ENCODE measurements at places on chromosomes 3 and 15. TPM values are rescaled to one million over a fixed set of nuclear protein-coding genes. Genes with fewer than 3 reads are reported as not detected.

GRCh38 chr3:32240159-32240545 is 1.7 kb downstream of the CMTM8 start:
- DNase-seq: no peak

DNA sequence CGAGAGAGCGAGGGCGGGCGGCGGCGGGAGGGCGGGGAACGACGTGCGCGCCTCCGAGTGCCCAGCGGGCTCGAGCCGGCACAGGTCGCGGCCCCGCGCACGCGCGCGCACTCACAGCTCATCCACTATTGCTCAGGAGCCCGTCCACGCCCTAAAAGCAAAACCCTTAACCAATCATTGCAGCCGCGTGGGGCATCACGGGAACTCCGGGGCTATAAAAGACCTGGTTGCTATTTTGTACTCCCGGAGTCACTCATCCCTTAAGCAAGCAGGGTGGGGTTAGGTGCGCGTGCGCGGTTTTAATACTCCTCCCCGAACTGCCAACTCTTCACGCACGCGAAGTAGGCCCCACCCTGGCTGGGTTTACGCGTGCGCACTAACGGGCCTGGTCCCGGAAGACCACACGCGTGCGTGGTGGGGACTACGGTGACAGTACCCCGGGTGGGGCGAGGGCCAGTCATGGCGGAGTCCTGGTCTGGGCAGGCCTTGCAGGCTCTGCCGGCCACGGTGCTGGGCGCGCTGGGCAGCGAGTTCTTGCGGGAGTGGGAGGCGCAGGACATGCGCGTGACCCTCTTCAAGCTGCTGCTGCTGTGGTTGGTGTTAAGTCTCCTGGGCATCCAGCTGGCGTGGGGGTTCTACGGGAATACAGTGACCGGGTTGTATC is at the start of the genes RHOA and TCTA:
TSS of gene RHOA (minus strand) at position 9 of the 664 bp plus-strand sequence. CDS start 36,387 bp downstream, outside the sequence.
TSS of gene TCTA (plus strand) at position 456 of the 664 bp plus-strand sequence. CDS start at position 460, 4 bp downstream.
- DNase-seq: peak; percentile 100

DNA sequence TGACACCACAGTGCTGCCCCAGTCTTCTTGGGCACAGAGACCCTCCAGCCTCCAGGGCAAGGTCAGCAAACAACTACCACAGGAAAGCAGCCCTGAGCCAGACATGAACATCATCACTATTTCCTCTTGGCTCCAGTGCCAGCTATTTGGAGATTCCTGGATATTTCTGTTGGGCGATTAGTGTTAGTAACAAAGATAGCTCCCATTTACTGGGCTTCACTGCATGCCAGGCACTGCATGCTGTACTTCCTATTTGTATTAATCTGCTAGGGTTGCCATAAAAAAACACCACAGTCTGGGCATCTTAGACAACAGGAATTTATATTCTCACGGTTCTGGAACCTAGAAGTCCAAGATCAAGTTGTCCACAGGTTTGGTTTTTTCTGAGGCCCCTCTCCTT is 255.1 kb upstream of the STT3B start:
- DNase-seq: no peak

DNA sequence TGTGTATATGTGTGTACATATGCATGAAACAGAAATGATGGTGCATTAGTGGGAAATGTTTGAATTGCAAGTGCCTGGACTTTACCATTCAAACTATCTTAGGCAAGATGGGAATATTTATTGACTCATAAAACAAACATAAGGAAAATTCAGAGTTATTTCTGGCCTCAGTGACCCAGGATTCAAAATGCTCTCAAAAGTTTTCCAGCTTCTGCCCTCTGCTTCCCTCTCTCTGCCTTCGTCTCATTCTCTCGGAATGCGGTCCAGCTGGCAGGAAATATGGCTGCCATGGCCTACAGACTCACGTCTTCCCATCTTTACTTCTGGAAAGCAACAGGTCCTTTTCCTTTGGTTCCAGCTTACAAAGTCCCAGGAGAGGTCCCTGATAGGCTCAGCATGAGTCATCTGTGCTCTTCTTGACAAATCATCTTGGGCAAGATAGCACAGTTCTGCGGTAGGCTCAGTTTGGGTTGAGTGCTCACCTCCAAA is 8.7 kb upstream of the ZNF774 start:
- DNase-seq: no peak

The SOX2 gene
- 6.9 TPM for total RNA-seq

The GOLGA8S gene
- total RNA-seq: 0.33 TPM

The P2RY14 gene
- 21.4 TPM for total RNA-seq
